Anterior cingulate cortex (tissue), 58 donors: ENCODE measurements at places on chromosomes 11 and 22.

GRCh38 chr11:18853086-18853720 lies 61.6 kb upstream of the PTPN5 start:
- DNase-seq, result no peak

- DNase-seq, result no peak
Observed at GRCh38 chr22:47406180-47406834, 643.9 kb downstream of the TBC1D22A start.

- DNase-seq, result no peak
Observed at GRCh38 chr11:14318581-14318981, 40.4 kb downstream of the RRAS2 start.

DNA sequence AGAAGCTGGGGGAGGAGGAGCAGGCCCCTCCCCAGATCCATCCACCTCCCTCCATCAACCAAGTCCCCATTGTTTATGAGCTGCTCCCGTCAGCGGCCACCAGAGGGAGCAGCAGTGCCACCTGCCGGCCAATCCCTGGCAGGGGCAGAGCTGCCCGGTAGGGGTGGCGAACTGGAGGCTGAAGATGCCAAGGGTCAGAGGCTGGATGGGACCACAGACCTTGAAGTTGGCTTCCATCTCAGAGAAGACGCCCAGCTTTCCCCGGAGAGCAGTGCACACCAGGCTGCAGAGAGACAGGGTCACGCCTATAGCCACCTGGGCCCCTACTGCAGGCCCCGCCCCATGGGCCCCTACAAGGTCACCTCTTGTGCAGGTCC lies 3.6 kb downstream of the FIBP start:
- peak; percentile 24 for DNase-seq

DNA sequence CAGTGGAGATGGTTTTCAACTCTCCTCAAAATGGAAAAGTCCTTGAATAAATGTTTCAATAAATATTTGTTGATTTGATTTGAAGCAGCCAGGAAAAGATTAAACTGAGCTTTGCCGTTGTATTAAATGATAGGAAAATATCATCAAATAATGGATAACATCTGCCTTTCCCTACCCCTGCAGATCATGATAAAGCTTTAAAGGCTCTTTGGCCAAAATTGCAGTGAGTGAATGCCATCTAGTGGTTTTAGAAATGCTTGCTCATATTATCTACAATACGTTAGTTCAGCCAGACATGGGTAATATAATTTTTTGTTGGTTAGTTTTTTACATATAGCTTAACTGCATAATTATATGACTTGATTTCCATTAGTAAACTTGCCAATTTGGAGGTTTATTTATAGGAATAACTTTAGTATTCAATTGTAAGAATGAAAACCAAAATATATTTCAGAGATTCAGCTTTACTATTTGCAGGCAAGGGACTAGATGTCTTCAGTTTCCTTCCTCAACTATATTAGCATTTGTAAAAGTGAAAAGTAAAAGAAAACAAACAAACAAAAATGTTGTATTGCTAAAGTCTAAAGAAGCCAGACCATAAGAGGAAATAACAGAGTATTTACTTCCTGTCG lies 159.2 kb downstream of the MSANTD4 start:
- no peak for DNase-seq

DNA sequence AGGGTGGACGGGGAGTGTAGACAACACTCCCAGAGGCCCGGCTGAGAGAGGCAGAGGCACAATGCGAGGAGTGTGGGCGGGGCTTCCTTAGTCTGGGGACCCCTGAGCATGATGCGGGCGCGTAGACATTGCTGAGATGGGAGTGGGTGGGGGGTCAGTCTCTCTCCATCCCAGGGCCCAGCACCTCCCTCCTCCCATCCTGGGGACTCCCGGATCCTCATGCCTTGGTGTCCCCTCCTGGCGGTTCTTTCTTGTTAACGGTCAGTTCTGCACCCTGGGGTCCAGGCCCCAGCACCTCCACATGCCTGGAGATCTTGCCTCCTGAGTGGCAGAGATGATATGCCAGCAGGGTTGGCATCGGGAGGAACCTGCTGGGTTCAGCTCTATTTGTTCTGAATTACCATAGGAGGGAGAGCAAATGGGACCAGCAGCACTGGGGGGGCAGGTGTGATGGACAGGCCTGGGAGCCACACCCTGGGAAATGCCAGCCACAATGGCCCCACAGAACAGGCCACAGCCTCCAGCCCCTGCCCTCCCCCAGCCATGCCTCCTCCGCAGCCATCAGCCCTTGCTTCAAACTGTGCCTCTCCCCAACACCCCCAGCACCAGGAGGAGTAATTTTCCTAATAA lies 55.7 kb downstream of the RTL6 start:
- no peak for DNase-seq

- no peak for DNase-seq
Observed at GRCh38 chr11:6269994-6270393, 10.4 kb downstream of the CCKBR start.

- DNase-seq, result no peak
Observed at GRCh38 chr11:69574608-69575255, 66.2 kb upstream of the CCND1 start.

DNA sequence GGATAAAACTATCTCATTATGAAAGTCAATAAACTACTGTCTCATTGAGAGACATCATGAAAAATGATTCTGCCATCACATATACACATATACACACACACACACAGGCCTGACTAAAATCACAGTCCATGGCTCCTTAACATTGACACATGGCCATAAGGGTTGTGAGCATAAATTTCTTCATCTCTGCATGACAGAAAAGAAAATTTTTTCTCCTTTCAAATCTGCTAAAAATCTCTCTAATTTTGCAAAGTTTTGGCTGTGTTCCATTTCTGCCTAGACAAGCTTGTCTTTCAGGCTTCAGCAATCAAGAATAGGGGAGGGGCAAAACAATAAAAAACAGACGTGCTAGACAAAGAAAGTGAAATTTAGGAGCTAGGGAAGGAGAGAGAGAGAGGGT lies 324.5 kb downstream of the LRRC4C start:
- DNase-seq, result no peak

DNA sequence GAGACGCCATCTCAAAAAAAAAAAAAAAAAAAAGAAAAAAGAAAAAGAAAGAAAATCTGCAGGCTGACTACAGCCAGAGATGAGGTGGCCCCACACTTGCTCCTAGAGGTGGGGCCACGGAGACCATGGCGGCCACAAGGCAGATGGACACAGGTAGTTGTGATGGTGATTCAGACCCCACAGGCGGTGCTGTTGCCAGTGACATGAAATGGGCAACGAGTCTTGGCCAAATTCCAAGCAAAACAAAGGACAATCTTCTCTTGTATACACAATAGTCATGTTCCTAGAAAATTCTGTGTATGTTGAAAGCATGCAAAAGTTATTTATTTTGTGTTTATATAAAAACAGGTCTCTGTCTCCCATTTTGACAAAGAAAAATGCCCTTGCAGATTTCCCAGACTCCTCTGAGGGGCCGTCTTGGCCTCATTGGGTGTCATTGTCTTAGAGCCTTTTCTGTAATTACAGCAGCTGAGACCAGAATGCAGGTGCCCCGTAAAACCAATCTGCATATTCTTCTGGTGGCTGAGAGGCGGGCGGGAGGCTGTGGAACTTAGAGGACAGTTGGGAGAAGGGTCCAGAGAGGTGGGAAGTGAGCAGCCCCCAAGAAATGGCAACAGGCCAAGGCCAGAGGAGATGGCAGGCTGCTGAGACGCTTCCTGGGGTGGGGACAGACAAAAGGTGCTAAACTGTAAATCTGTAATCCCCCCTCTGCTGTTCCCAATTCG lies 22.5 kb upstream of the DAGLA start:
- DNase-seq, result no peak

DNA sequence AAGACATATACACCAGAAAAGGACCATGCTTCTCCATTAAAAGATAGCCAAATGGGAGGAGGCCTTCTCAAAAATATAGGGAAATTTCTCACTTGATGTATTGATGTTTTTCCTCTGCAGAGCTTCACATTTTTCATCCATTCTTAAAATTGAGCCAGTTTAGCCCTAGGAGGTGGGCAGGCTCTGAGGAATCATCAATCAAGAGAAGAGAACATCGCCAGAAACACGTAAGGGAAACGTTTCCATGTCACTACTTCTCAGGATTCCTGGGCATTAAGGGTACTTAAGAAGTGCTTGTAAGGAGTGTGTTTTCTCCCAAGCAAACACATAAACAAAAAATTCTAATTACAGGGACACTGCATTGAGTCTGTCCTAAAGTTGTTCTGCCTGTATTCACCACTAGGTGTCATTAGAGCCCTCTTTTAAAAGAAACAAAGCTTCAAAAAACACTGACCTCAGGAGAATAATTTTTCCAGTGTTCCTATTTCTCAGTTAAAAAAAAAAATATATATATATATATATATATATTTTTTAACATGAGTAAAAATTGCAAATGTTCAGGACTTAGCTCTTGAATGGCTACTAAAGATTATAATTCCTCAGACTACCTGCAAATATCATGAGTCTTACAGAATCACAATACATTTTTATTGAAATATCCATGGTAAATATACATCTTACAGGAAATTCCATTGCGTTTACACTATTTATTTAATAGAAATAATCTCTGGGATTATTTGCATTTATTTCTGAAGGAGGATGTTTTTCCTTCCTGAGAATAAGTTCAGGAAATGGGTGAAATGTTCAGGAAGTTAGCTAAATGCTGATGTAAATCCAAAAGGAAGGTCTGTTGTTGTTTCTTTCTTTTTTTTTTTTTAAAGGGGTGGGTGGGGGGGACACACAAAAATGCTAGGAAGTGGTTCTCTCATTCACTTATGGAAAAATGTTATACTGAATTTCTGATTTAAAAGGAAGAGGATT lies 16.0 kb downstream of the FZD4 start:
- DNase-seq, result no peak

DNA sequence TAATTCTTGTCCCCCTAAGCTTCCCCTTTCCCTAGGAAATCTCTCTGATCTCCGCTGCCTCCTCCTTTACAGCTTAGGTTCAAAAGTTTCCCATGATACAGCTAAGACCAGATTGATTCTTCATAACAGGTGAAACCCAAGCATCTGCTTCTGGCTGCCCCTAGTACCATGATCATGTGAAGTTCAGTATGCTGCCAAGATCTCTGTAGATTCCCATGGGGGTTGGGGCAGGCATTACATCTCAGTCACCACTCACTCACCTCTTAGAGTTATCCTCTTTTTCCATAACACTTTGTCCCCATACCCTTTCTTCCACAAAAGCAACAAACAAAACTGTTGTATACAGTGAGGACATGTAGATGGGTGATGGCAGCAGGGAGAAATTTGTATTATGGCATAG lies 44.0 kb downstream of the RRP8 start:
- no peak for DNase-seq

DNA sequence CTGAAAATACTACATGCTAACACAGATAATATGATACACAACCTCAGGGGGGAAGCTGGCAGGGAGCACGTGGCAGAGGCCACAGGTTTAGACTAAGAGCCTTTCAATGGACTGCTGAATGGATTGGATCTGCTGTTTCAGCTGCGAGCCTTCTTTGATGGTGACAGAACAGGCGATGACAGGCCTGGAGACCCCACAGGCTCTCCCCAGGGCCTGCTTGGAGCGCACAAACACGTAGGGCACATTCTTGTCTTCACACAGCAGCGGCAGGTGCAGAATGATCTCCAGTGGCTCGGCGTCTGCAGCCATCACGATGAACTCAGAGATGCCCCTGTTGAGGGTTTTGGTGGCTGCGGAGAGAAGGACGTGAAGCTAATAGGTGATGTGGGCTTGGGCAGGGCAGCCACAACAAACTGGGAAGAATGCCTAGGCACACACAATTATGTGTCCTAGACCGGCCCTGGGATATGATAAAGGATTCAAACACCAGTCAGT lies 13.8 kb downstream of the SNU13 start:
- DNase-seq, result no peak

DNA sequence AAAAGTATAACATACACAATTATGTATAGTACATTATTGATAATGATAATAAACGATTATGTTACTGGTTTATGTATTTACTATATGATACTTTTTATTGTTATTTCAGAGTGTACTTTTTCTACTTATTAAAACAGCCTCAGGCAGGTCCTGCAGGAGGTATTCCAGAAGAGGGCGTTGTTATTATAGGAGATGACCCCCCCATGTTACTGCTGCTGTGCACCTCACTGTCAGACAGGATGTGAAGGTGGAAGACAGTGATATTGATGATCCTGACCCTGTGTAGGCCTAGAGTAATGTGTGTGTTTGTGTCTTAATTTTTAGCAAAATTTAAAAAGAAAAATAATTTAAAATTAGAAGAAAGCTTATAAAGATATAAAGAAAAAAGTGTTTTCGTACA lies 57.6 kb downstream of the REXO2 start:
- no peak for DNase-seq
